ENCODE measurements at places on chromosomes 5 and 9. TPM values are rescaled to one million over a fixed set of nuclear protein-coding genes. Genes with fewer than 3 reads are reported as not detected.

Gene TAF11L5
- not detected for total RNA-seq

Gene PFN3
- not detected for total RNA-seq

Gene PLAC8L1
- total RNA-seq = 0.92 TPM

Gene OTP
- total RNA-seq = not detected

Gene CD14
- 0.48 TPM for total RNA-seq

Gene ZBTB43
- 18.7 TPM for total RNA-seq

Gene IRX2
- total RNA-seq = 47.5 TPM

Gene INSL4
- not detected for total RNA-seq

Gene RGMB
- 27.0 TPM for total RNA-seq

Gene PHF24
- total RNA-seq = 0.35 TPM

Gene KIF27
- 4.6 TPM for total RNA-seq

Gene FAM153A
- not detected for total RNA-seq

Gene CLPTM1L
- total RNA-seq = 102 TPM

Gene LRRC26
- 0.34 TPM for total RNA-seq

Gene GAS1
- 5.7 TPM for total RNA-seq

GRCh38 chr5:37710965-37711364 lies 128.9 kb downstream of the GDNF start:
- H3K36me3 ChIP-seq = no peaks in the 10 kb centered on the region
- H3K27me3 ChIP-seq = no peaks in the 10 kb centered on the region
- H3K4me3 ChIP-seq = no peak overlapping the region
- no peak for DNase-seq

DNA sequence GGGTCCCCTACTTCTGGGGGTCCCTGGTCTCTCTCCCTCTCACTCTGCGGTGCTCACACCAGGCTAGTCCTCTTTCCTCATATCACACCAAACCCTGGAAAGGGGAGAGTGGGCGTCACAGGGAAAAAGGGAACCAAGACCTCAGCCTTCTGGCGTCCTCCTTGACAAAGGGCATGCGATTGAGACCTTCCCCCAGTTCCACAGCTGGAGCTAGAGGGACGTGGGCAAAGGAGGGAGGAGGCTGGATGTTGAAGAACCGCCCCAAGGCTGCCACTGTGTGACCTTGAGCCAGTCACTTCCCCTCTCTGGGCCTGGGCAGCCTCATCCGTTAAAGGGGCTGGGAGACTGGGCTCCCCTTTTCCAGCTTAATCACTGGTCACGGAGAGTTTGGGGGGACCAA lies 18.5 kb upstream of the TOR2A start:
- no peaks in the 10 kb centered on the region for H3K36me3 ChIP-seq
- H3K27me3 ChIP-seq = peaks cover 16% of the 10 kb centered on the region
- H3K27ac ChIP-seq = no peak overlapping the region
- DNase-seq = no peak

GRCh38 chr9:132602207-132602606 lies 19.8 kb downstream of the BARHL1 start:
- no peaks in the 10 kb centered on the region for H3K27me3 ChIP-seq
- no peaks in the 10 kb centered on the region for H3K4me1 ChIP-seq
- H3K36me3 ChIP-seq = no peaks in the 10 kb centered on the region
- no peak overlapping the region for H3K4me3 ChIP-seq

DNA sequence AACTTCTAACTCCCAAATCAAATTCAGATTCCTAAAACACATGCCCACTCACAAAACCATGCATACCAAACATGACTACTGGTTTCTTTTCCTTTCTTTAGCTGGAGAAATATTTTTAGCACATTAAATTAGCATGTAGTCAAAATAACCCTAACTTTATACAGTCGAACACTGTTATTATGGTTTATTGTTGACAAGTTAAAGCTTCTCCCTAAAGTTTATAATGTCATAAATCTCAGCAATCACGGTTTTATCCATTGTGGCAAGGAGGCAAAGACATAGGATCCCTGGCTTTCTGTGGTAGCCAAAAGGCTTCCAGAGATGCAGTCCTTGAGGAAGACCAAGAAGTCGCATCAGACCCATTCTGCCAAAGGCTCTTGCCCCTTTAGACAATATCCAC lies 27.5 kb downstream of the ARL15 start:
- DNase-seq = no peak
- H3K27me3 ChIP-seq = no peaks in the 10 kb centered on the region
- no peak overlapping the region for H3K4me3 ChIP-seq
- peaks cover 6% of the 10 kb centered on the region for H3K4me1 ChIP-seq
- H3K27ac ChIP-seq = no peak overlapping the region

GRCh38 chr9:132562306-132562573 lies 20.2 kb upstream of the BARHL1 start:
- no peak overlapping the region for H3K4me3 ChIP-seq
- H3K27ac ChIP-seq = no peak overlapping the region
- no peak for DNase-seq
- H3K36me3 ChIP-seq = no peaks in the 10 kb centered on the region
- no peaks in the 10 kb centered on the region for H3K4me1 ChIP-seq

DNA sequence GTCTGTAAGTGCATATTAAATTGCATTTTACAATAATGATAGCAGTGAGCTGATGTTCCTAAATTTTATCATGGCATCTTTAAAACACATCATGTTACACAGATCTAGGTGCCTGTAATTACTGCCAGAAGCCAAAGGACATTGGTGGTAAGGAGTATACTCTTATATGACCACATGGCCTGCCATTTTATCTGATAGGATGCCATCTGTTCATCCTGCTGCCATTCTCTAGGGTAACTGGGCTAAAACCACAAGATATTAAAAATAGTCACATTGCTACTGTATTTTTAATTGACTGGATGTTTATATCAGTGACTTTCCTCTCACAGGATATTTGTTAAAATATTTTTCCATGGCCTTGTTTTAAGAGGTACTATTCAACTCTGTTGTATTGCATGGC lies 53.1 kb downstream of the HCN1 start:
- H3K27me3 ChIP-seq = no peaks in the 10 kb centered on the region

GRCh38 chr5:61933787-61934626 lies 372.0 kb upstream of the KIF2A start:
- no peaks in the 10 kb centered on the region for H3K27me3 ChIP-seq
- no peak overlapping the region for H3K27ac ChIP-seq

DNA sequence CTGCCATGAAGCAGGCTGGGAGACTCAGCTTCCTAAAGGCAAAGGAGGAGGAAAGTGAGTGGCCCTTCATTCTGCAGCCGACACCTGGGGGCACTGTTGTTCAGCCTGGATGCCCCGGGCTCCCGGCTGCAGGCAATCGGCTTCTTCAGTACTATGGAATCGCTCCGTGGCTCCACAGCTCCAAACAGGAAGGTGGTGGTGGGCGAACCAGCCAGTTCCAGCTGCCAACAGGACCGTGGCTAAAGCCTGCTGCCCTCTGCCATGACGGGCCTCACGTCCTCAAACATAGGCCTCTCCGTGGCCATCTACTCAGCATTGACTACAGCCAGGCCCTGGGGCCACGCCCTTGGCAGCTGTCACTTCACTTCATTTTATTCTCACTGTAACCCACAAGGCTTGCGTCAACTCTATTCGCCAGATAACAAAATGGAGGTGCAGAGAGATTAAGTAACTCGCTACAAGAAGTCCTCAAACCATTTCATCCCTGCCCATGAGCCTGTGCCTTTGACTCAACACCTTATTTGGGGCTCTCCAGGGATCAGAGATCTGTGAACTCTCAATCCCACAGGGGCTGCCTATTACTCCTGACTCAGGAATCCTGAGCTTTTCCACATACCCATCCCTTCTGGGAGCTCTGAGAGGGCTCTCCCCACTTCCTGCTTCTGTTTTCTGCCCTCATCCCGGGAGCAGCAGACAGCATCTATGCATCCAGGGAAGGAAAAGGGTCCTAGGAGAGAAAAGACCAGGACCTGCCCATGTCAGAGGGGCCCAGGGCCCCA lies 38.0 kb downstream of the PAX5 start:
- no peaks in the 10 kb centered on the region for H3K27me3 ChIP-seq
- H3K4me1 ChIP-seq = no peaks in the 10 kb centered on the region
- no peak overlapping the region for H3K27ac ChIP-seq
- H3K36me3 ChIP-seq = no peaks in the 10 kb centered on the region
- peak overlapping the region; percentile 37 for H3K4me3 ChIP-seq

- H3K27ac ChIP-seq = no peak overlapping the region
- no peak overlapping the region for H3K4me3 ChIP-seq
- H3K27me3 ChIP-seq = peaks cover 14% of the 10 kb centered on the region
- no peaks in the 10 kb centered on the region for H3K4me1 ChIP-seq
Observed at GRCh38 chr9:112896131-112896530, 5.5 kb upstream of the SLC46A2 start.

- peaks cover 14% of the 10 kb centered on the region for H3K36me3 ChIP-seq
- H3K4me1 ChIP-seq = no peaks in the 10 kb centered on the region
- no peak for DNase-seq
- H3K27ac ChIP-seq = no peak overlapping the region
- no peaks in the 10 kb centered on the region for H3K27me3 ChIP-seq
Observed at GRCh38 chr9:133099726-133100505, 21.1 kb downstream of the RALGDS start.

GRCh38 chr5:851553-851952 lies 767 bp upstream of the ZDHHC11 start:
- no peaks in the 10 kb centered on the region for H3K36me3 ChIP-seq
- H3K4me1 ChIP-seq = no peaks in the 10 kb centered on the region
- no peak overlapping the region for H3K4me3 ChIP-seq
- no peak for DNase-seq

- DNase-seq = no peak
- no peaks in the 10 kb centered on the region for H3K27me3 ChIP-seq
- H3K27ac ChIP-seq = no peak overlapping the region
- no peaks in the 10 kb centered on the region for H3K36me3 ChIP-seq
- H3K4me3 ChIP-seq = no peak overlapping the region
Observed at GRCh38 chr5:141966963-141967333, 2.0 kb upstream of the RNF14 start.

- H3K4me3 ChIP-seq = no peak overlapping the region
- no peaks in the 10 kb centered on the region for H3K27me3 ChIP-seq
Observed at GRCh38 chr5:10343486-10343885, 10.0 kb upstream of the MARCHF6 start.

DNA sequence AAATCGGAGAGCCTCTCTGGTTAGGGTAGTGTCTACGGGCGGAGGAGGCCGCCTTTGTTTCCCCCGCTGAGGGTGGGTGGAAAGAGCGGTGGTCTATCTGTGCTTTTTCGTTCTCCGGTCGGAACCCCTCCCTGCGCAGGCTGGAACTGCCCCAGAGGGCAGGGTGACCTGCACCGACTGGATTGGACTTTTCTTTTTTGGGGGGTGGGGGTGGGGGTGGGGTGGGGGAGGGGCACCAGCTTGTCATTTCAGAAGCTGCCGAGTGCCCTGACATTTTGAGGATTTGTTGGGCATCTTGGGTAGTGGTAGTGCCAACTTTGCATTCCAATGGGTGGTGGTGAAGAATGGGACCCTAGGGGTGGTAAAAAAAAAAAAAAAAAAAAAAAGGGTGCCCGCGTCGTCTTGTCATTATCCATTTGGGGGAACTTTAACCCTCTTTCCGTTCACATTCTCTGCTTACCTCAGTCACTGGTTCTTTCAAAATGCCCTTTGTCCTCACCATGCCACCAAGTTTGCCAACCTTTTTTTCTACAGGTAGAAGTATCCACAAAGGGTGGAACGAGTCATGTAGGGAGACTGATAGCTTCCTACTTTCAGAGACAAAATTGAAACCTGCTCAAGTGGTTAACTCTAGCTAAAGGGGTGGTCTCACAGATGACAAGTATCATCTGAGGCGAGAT lies 1.3 kb downstream of the UBE2R2 start:
- DNase-seq = no peak
- H3K36me3 ChIP-seq = no peaks in the 10 kb centered on the region
- no peak overlapping the region for H3K27ac ChIP-seq
- H3K4me1 ChIP-seq = peaks cover 8% of the 10 kb centered on the region
- no peaks in the 10 kb centered on the region for H3K27me3 ChIP-seq
- H3K4me3 ChIP-seq = peak overlapping the region; percentile 85

- no peak for DNase-seq
- no peak overlapping the region for H3K4me3 ChIP-seq
- H3K27ac ChIP-seq = no peak overlapping the region
Observed at GRCh38 chr9:133685653-133686609, 49.8 kb downstream of the DBH start.

DNA sequence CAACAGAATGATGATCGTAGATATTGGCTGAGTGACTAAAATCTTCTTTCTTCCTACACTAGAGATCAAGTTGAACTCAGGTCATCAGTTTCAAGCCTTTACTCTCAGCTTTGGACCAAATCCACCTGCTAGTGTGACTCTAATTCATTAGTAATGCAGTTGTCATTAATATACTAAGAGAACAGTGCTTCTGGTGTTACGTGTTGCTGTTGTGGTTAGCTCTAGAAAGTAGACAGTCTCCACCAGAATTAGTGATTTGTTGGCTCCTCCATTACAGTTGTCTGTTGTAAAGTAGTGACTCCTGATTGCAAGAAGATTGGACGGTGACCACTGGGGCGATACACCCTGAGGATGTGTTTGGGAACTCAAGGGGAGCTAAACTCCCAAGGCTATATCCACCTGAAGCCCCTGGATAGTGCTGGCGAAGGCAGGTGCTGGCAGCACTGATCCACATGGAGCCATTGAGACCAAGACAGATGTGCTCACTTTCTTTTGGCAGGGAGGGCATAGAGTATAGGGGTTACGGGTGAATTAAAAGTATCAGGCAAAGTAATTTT lies 3.1 kb downstream of the CAMK4 start:
- H3K4me3 ChIP-seq = no peak overlapping the region
- H3K36me3 ChIP-seq = no peaks in the 10 kb centered on the region
- H3K4me1 ChIP-seq = peaks cover 1% of the 10 kb centered on the region
- peaks cover 23% of the 10 kb centered on the region for H3K27me3 ChIP-seq
- no peak for DNase-seq
- no peak overlapping the region for H3K27ac ChIP-seq

DNA sequence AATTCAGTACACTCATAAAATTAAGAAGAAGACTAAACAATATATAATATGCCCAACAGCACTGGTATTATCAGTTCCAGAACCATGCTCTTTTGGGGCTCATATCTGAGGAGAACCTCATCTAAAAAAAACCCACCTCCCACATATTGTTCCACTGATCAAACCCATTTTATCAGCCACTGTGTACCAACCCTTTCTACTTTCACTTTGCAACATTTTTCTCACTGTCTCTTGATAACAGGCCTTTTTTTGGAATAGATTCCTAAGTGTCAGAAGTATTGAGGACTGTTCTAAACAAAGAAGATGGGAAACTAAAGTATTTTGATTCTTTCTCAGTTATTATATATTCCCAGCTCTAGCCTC lies 173.2 kb downstream of the GABRB2 start:
- no peak overlapping the region for H3K27ac ChIP-seq
- no peak overlapping the region for H3K4me3 ChIP-seq
- H3K4me1 ChIP-seq = no peaks in the 10 kb centered on the region

GRCh38 chr9:80796632-80797031 lies 892.7 kb downstream of the TLE1 start:
- no peak overlapping the region for H3K4me3 ChIP-seq
- H3K27me3 ChIP-seq = no peaks in the 10 kb centered on the region
- no peaks in the 10 kb centered on the region for H3K36me3 ChIP-seq

GRCh38 chr9:106954974-106955850 lies 92.2 kb downstream of the ZNF462 start:
- peaks cover 1% of the 10 kb centered on the region for H3K4me1 ChIP-seq
- peaks cover 79% of the 10 kb centered on the region for H3K36me3 ChIP-seq
- H3K4me3 ChIP-seq = no peak overlapping the region
